ENCODE measurements at places on chromosomes 1 and 21. TPM values are rescaled to one million over a fixed set of nuclear protein-coding genes. Genes with fewer than 3 reads are reported as not detected.

The MYBPHL gene
- not detected for total RNA-seq

The TTC22 gene
- total RNA-seq: 11.0 TPM

The KIF17 gene
- not detected for total RNA-seq

The IGSF5 gene
- total RNA-seq: not detected

The SPATC1L gene
- total RNA-seq: 7.7 TPM

The S100A3 gene
- total RNA-seq: not detected

The NCDN gene
- 70.6 TPM for total RNA-seq

The PTAFR gene
- 0.49 TPM for total RNA-seq

The KCNE2 gene
- total RNA-seq: not detected

The CFAP126 gene
- total RNA-seq: not detected

The CYP4X1 gene
- not detected for total RNA-seq

The RCSD1 gene
- 131 TPM for total RNA-seq

The HSD3B1 gene
- not detected for total RNA-seq

The CFHR3 gene
- not detected for total RNA-seq

The UBL4B gene
- not detected for total RNA-seq

The WNT3A gene
- not detected for total RNA-seq

The TCP10L gene
- total RNA-seq: 0.95 TPM

The SLAMF6 gene
- 35.2 TPM for total RNA-seq

The RGS16 gene
- 37.8 TPM for total RNA-seq

The PAFAH2 gene
- 11.1 TPM for total RNA-seq

The ACTL8 gene
- not detected for total RNA-seq

The MPC2 gene
- total RNA-seq: 51.7 TPM

The KCNJ6 gene
- not detected for total RNA-seq

The TAS1R1 gene
- not detected for total RNA-seq

The LGR6 gene
- total RNA-seq: not detected

The RGS4 gene
- total RNA-seq: not detected

The CD101 gene
- 1.9 TPM for total RNA-seq

The RBP7 gene
- total RNA-seq: not detected

The TARDBP gene
- total RNA-seq: 171 TPM

The C1orf74 gene
- 1.6 TPM for total RNA-seq

The TEDDM1 gene
- not detected for total RNA-seq

The DPT gene
- total RNA-seq: not detected

The RIMKLA gene
- total RNA-seq: 2.2 TPM

The PLA2G2D gene
- total RNA-seq: not detected

The SPRR2A gene
- not detected for total RNA-seq

The APCS gene
- total RNA-seq: not detected

The USP33 gene
- 55.1 TPM for total RNA-seq

The DNAJC28 gene
- 0.17 TPM for total RNA-seq

The LPAR3 gene
- total RNA-seq: 1.0 TPM

The ERO1B gene
- 6.4 TPM for total RNA-seq
